Esophagus muscularis mucosa (tissue), 4 donors: ENCODE measurements at places on chromosomes 1 and 21.

DNA sequence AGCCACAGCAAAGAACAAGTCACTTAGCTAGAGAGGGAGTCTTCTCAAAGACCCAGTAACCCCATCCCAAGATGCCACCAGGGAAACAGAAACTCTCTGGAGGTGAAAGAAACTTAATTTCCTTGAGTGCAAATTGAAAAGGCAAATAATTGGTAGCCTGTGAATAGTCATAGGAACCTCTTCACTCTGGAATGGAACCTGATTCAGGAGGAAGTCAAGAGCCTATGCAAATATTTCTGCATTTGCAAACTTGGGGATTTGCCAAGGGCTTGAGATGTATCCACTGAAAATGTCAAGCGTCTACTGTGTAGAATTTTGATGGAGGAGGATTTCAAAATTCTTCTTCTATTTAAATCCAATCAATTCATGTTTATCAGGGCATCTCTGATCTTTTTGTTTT is 5.7 kb downstream of the HIVEP3 start:
- H3K36me3 ChIP-seq = no peaks in the 10 kb centered on the region
- no peak overlapping the region for H3K4me3 ChIP-seq
- H3K4me1 ChIP-seq = peaks cover 22% of the 10 kb centered on the region
- peak; percentile 19 for DNase-seq

DNA sequence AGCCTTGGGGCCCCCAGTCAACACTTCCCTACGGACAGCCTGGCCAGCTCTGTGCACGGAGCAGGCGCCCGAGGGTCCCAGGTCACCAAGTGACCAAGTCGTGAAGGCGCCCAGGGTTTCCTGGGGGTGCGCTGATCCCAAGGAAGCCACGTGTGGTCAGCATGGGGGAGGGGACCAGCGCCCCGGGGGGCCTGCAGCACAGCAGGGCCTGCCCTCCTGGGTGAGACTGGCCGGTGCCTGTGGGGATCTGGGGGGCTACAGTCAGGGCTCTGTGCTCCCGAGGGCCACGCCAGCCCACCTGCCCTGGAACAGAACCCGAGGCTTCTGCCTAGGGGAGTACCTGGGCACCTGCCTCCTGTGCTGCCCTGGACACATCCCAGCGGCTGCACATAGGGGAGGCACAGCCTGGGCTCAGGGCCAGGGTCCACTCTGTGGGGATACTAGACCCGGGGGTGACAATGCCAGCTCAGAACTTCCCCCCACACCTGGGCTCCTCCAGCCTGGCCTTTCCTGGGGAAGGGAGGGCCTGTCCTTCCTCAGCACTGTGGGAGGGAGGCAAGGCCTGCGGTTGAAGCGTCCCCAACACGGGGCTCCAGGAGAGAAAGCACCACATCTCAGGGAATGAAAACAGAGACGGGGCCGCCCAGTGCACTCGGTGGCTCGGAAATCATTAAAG is 6.2 kb upstream of the POFUT2 start:
- H3K27me3 ChIP-seq = no peaks in the 10 kb centered on the region
- H3K4me1 ChIP-seq = peaks cover 54% of the 10 kb centered on the region
- no peaks in the 10 kb centered on the region for H3K36me3 ChIP-seq

- H3K36me3 ChIP-seq = no peaks in the 10 kb centered on the region
- DNase-seq = no peak
- no peak overlapping the region for H3K27ac ChIP-seq
- no peak overlapping the region for H3K4me3 ChIP-seq
- no peaks in the 10 kb centered on the region for H3K27me3 ChIP-seq
Observed at GRCh38 chr1:42140191-42140590, 13.0 kb upstream of the GUCA2B start.

- H3K36me3 ChIP-seq = no peaks in the 10 kb centered on the region
- H3K4me3 ChIP-seq = no peak overlapping the region
- H3K27ac ChIP-seq = no peak overlapping the region
Observed at GRCh38 chr1:7294636-7295035, 476.5 kb upstream of the VAMP3 start.

DNA sequence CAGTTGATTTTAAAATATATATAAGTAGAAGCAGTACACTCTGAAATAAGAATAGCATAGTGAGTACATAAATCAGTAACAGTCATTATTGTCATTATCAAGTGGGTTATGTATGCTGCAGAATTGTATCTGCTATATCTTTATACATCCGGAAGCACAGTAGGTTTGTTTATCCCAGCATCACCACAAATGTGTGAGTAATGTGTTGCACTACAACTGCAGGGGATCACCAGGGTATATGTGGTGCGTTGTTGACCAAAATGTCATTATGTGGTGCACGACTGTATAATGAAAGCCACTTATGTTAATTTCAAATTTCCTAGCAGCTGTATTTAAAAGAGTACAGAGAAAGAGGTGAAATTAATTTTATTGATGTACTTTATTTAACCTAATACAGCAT is 87.7 kb upstream of the GADD45A start:
- no peak overlapping the region for H3K4me3 ChIP-seq
- no peak overlapping the region for H3K27ac ChIP-seq
- DNase-seq = no peak
- no peaks in the 10 kb centered on the region for H3K36me3 ChIP-seq
- H3K4me1 ChIP-seq = no peaks in the 10 kb centered on the region

DNA sequence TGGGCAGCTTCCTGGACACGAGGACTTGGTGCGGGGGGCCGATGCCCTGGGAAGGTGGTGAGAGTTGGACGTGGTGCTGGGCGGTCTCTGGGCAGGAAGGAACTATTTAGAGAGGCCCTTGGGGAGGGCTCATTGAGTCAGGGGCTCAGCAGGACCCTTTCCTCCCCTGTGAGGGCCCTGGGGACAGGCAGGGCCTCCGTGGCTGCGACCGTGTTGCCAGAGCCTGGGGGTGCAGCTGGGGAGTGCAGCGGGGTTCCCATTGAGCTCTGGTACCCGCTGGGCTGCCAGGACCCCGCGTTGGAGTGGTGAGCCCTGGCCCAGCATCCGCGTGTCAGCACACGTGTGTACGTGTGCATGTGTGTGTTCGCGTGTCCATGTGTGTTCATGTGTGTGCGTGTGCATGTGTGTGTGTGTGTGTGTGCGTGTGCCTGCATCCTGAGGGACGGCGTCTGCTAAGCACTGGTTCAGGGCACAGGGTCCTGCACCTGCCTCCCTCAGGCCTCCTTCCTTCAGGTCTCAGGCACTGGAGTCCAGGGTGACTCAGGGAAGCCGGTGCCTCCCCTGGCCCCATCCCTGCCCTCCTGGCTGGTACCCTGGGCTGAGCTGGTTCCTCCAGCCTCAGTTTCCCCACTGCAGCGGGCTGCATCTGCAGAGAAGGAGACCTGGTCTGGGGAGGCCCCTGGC is 10.7 kb downstream of the RNF223 start:
- peaks cover 51% of the 10 kb centered on the region for H3K4me1 ChIP-seq
- no peak for DNase-seq
- H3K4me3 ChIP-seq = no peak overlapping the region
- no peak overlapping the region for H3K27ac ChIP-seq

DNA sequence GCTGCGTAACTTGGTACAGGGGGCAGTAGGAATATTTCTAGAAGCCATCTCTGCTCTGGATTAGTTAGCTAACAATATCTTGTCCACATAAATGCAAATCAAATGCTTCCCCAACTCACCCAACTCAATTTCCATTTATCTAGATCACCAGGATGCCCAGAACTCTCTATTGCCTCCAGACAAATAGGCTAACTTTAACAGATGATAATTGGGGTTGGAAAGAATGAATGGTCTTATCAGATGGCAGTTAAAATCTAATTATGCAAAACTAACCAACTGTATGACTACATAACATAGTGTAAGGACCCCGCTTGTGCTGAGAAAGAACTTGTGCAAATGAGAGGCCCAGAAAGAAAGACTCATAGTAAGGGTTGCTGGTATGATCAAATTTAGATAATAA is 1024.8 kb downstream of the PLA2G4A start:
- H3K4me1 ChIP-seq = no peaks in the 10 kb centered on the region
- no peak overlapping the region for H3K4me3 ChIP-seq
- no peak for DNase-seq
- H3K27me3 ChIP-seq = no peaks in the 10 kb centered on the region

- no peaks in the 10 kb centered on the region for H3K27me3 ChIP-seq
- no peak for DNase-seq
- H3K27ac ChIP-seq = no peak overlapping the region
- H3K4me1 ChIP-seq = no peaks in the 10 kb centered on the region
Observed at GRCh38 chr1:51551081-51551480, 32.0 kb upstream of the EPS15 start.

DNA sequence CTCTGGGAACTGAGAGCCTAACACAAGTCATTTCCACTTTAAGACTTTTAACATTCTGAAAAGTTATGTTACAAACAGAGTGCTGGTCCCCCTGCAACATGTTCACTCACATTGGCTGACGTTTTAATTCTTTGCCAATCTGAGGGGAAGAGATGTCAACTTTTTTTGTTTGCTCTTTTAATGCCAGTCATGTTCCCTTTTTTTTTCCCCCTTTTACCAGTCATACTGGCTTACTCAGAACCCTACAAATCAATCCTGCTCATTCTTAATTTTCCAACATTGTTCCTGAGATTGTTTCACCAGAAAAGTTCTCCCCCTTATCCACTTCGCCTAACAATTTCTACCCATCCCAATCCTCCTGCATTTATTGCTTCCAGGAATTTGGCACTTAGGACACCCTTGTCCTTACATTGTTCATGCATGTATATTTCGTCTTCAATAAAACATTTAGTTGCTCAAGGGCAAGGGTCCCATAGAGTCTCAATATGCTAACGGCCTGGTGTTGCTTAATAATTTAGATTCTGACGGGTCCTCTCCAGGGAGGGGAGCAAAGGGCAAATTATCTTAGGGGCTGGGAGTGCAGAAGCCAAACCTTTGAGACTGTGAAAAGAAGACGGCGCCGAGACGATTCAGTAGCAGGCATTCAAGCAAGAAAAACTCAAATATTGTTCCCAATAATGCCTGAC is 624 bp upstream of the CR1L start:
- no peaks in the 10 kb centered on the region for H3K36me3 ChIP-seq
- H3K27me3 ChIP-seq = peaks cover 10% of the 10 kb centered on the region
- DNase-seq = peak; percentile 31
- H3K27ac ChIP-seq = no peak overlapping the region

GRCh38 chr1:115428256-115428655 is 90.2 kb upstream of the NGF start:
- no peak overlapping the region for H3K4me3 ChIP-seq
- H3K36me3 ChIP-seq = no peaks in the 10 kb centered on the region
- no peaks in the 10 kb centered on the region for H3K4me1 ChIP-seq

DNA sequence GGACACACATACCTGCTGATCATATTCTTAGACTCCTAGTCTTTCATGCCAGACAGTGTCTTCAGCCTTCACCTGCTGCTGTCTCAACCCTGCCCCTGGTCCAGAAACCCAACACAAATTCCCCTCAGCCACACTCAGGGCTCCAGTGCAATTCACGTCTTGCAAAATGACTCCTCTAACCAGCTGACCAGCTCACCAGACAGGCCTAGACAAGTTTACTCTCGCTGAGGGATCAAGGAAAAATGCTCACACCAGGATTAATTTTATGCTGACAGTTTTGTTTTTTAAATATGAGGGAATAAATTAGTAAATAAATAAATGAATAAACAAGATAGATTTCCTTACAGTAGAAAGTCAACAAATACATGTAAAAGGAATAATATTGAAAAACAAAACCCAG is 28.5 kb downstream of the CCDC185 start:
- H3K4me3 ChIP-seq = no peak overlapping the region
- no peak for DNase-seq
- H3K27me3 ChIP-seq = no peaks in the 10 kb centered on the region
- H3K27ac ChIP-seq = no peak overlapping the region

- no peak for DNase-seq
- no peaks in the 10 kb centered on the region for H3K4me1 ChIP-seq
- H3K27ac ChIP-seq = no peak overlapping the region
- peaks cover 6% of the 10 kb centered on the region for H3K27me3 ChIP-seq
Observed at GRCh38 chr21:35713914-35714313, 346.4 kb downstream of the SETD4 start.

DNA sequence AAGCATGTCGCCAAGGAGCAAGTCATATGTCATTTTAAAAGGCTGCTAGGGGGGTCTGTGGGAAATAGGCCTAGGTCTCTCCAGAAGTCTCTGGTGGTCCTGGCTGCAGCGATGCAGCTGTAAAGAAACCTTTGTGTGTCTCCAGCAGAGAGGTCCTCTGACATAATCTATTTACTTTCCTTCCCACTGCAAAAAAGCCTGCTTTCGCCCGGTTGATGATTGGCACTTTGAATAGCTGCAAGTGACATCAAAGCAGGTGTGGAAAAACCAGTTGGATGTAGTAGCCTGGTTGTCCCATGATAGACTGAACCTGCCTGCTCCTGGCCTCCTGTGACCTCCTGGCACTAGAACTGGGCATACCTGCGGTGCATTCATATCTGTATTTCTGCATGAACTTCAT is 13.8 kb downstream of the RASSF5 start:
- no peaks in the 10 kb centered on the region for H3K36me3 ChIP-seq
- H3K27ac ChIP-seq = no peak overlapping the region
- no peaks in the 10 kb centered on the region for H3K4me1 ChIP-seq
- no peak for DNase-seq

DNA sequence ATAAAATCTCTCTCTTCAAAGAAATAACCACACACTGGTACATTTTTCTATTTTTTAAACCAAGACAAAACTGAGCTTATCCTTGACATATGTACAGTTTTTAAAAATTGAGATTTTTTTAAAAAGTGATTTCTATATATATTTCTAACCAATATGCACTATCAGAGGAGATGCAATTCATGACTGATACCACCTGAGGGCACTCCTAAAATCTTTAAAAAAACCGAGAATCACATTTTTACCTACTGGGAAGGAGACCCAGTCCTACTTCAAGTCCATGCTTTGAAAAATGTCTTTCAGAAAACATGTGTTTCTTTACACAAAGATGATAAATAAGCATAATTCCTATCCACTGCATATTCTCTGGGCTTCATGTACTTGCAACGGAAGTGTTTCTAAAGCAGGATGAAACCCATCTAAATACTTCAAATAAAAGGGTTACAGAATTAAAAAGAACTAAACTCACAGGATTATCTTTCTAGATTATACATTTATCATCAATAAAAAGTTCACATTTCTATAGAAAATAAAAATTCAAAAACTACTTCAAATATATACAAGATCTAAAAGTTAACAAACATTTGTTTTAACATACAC is 98.6 kb downstream of the ENAH start:
- no peak overlapping the region for H3K4me3 ChIP-seq
- no peaks in the 10 kb centered on the region for H3K27me3 ChIP-seq
- no peaks in the 10 kb centered on the region for H3K36me3 ChIP-seq
- H3K4me1 ChIP-seq = peaks cover 17% of the 10 kb centered on the region

DNA sequence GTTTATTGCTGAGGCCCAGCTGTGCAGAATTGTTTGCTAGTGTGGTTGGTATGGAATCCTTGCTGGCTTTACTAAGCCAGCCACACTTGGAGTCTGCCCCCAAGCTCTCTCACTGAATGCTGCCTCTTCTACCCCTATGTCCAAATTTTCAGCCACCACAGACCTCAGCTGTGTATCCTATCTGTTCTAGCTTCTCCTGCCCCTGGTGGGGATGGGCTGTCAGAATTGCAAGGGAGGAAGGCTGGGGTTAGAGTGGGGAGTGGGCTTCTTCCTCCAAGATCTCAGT is 4.4 kb downstream of the NHLH1 start:
- no peak overlapping the region for H3K27ac ChIP-seq
- no peak for DNase-seq
- no peak overlapping the region for H3K4me3 ChIP-seq
- peaks cover 6% of the 10 kb centered on the region for H3K27me3 ChIP-seq
- H3K36me3 ChIP-seq = no peaks in the 10 kb centered on the region
